NCI-H1105 (cell line): ENCODE measurements at places on chromosomes 6 and 20.

DNA sequence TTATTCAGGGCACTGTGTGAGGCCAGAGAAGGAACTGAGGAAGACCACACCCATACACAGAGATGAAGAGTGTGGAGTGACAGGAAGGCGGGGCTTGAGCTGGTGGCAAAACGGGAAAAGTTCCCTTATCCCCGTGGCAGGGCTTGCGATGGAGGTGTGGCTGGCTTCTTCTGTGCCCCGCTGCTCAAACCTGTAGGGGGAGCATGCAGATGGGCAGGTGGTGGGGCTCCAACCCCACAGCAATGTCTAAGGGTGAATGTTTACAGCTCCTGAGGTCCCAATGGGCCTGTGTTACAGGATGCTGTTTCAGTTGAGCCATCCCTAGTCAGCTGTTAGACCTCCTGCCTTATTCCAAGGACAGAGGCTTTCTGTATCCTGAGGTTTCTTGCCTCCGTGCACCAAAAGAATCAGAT lies 105.9 kb downstream of the LY86 start:
- DNase-seq: no peak

DNA sequence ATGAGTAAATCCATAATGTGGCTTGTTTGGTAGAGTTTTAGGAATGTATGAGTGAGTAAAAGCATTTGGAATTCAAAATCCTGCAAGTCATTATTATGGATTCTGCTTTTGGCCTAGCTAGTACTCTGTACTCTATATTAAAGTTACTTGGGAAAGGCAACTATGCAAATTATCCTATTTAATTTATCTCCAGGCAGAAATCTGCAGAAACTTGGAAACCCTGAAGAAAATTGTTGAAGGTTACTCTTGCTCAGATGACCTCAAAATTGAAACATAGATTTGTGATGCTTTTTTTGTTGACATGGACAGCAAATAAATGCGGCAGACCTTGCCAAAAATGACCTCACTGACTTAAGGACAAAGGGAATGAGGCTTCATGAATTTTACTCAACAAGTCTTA lies 477.1 kb upstream of the EYS start:
- DNase-seq: no peak

DNA sequence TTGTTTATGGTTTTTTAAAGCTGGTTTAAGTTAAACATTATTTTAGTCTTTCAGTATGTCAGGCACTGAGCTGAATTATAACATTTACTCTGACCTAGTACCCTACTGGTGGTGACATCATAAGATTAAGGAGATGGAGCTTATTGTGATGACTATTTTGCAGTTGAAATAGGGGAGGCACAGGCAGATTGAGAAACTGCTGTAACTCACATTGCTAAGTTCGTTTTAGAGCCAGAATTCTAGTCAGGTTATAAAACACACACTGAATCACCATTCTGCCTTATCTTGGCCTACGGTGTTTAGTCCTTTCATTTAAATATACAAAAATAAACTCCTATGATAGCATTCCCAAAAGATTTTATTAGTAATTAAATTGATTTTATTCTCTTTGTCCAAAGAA lies 584.1 kb downstream of the TFAP2A start:
- DNase-seq: no peak

GRCh38 chr20:44079291-44079690 lies 107.7 kb downstream of the JPH2 start:
- DNase-seq: no peak

DNA sequence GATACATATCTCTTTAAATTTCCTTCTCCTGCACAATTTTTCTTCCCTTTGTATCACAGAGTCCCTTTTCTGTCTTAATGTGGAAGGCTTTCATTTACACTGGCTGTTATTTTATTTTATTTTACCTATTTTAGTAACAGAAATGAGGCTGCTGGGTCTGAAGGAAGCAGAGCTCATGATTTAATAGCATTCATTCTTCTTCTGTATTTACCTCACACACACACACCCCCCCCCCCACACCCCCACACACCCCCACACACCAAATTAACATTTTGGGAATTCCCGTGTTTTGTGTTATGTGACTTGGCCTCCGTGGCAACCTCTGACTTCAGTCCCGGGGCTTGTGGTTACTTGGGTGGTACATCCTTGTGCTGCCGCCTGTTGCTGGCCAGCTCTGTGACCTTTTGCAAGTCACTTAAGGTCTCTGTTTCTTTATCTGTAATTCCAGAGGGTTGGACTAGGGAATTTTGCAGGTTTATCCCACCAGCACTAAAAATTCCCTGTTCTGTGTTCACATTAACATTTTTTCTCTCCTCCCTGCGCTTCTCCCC lies 108.8 kb downstream of the TIAM2 start:
- no peak for DNase-seq

DNA sequence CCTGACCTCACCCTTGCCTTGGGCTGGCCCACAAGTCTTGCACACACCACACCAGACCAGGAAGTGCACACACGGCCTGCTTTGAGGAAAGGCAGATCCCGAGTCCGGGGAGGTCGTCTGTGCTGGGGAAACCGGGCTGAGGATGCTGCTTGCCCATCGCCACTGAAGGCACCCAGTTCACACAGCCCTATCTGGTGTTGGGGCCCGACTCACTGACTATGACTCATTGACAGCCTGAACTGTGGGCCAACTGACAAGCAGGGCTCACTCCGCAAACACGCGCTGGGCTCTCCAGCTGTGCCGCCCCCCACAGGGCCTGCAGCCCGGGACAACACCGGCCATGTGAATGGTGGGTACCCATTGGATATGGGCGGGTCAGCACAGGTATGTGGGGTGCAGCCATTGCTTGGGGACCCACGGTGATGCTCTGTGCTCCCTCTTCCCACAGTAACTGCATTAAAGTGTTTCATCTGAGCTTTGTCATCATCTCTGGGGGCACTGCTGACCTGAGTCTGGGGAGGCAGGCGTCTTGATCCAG lies 1.6 kb downstream of the SAMD10 start:
- DNase-seq: no peak

- no peak for DNase-seq
Measured at GRCh38 chr6:70456735-70457134, 43.4 kb downstream of the FAM135A start.

DNA sequence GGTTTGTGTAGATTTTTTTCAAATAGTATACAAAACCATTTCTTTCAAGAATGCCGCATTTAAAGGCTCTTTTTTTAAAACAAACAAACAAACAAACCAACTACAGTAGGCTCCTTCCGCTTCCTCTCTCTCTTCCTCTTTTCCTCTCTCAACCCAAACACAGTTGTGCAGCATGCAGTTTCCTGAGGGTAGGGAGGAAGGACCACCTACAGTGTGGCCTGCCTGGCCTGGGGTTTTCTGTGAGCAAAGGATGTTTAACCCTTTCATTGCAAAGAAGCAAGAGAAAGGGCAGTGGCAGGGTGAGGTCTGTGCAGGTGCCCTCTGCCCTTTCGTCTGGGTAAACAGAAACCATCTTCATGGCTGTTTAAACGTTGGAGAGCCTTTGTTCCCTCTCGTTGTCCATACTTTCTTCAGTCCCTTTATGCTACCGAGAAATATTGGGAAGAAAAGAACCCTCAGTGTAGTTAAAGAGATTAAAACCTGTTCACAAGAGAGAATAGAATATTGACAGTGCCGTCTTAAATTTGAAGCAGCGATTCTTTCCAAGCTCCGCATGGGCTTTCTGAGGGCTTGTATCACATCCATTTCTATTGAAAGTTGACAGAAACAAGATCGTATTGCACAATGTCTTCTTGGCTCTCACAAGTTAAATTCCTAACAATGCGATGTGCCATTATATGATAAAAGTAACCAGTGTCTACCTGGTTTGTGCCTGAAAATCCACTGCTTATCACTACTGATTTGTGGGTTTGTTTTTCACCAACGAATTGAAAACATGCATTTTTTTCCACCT lies 215.5 kb upstream of the SNX9 start:
- DNase-seq: no peak

GRCh38 chr6:79506251-79506650 lies 31.0 kb downstream of the LCA5 start:
- DNase-seq: no peak

DNA sequence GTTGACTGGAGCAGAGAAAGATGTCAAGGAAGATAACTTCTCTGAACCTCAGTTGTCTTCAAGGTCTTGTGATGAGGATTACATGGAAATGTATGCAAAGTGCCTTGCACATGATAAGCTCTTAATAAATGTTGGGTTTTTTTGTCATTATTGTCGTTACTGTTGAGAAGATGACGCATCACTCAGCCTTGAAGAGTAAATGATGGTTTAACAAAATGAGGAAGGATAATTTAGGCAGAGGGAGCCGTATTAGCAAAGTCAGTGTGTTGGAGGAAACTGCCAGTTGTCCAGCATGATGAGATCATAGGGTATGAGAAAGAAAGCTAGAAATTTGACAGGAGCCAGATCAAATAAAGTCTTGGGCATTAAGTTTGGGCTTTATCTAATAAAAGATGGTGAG lies 8.8 kb upstream of the SUPT3H start:
- no peak for DNase-seq

GRCh38 chr6:159578629-159579028 lies 114.4 kb downstream of the SOD2 start:
- DNase-seq: no peak

- DNase-seq: no peak
Measured at GRCh38 chr6:150299873-150300485, 68.8 kb upstream of the IYD start.

- no peak for DNase-seq
Measured at GRCh38 chr6:154058963-154059680, 20.1 kb downstream of the OPRM1 start.

- no peak for DNase-seq
Measured at GRCh38 chr6:169803271-169803811, 51.9 kb downstream of the ERMARD start.

- no peak for DNase-seq
Measured at GRCh38 chr6:25928562-25929324, 1.7 kb downstream of the SLC17A2 start.

GRCh38 chr6:166025149-166025898 lies 142.3 kb downstream of the TBXT start:
- DNase-seq: peak; percentile 77

- peak; percentile 93 for DNase-seq
Measured at GRCh38 chr6:128520436-128521281, at the start of gene PTPRK. Gene PTPRK, minus strand, starts transcription at chr6:128520599. Its CDS starts 241 bp downstream, at chr6:128520358.

DNA sequence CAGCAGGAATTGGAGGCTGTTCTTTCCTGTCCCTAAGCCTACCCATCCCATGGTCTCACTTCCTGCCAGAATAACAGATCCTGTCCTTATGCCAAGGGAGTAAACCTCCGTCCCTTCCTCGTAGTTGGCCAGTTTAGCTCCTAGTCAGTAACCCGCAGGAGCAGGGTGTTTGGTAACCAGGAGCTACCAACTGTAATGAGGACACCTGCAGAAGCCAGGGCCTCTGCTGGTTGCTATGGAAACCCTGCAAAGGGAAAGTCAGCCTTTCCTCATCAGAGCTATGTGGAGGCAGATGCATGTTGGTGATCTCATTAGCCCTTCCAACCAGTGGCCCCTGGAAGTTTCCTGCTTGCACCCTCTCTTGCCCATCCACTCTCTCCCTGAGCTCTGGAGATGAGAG lies 368.2 kb upstream of the SULF2 start:
- peak; percentile 78 for DNase-seq

- no peak for DNase-seq
Measured at GRCh38 chr6:41937861-41938574, 3.6 kb downstream of the CCND3 start.

DNA sequence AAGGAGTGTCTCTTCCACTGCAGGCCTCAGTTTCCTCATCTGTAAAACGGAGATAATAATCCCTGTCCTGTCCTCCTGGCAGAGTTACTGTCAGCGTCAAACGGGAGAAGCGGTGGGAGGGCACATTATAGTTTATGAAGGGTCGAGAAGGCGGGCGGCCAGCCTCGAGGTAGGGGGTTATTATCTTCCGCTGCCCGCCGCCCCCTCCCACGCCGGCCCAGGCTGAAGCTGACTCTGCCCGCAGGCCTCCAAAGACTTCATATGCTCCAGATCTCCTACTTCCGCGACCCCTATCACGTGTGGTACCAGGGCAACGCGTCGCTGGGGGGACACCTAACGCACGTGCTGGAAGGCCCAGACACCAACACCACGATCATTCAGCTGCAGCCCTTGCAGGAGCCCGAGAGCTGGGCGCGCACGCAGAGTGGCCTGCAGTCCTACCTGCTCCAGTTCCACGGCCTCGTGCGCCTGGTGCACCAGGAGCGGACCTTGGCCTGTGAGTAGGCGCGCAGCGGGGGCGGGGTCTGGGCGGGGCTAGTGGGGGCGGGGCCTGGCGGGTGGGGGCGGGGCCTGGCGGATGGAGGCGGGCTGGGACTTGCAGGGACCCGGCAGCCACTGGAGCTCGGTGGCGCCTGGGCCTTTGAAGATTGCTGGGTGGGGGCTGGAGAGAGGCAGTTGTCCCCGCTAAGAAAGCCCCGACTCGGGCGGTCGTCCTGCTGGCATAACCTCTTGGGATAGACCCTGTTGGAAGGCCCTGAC lies 2.8 kb downstream of the PROCR start:
- no peak for DNase-seq
